ENCODE measurements at places on chromosomes 11 and 22.

GRCh38 chr11:126387857-126388256 lies 32.4 kb downstream of the ST3GAL4 start:
- DNase-seq, result no peak

DNA sequence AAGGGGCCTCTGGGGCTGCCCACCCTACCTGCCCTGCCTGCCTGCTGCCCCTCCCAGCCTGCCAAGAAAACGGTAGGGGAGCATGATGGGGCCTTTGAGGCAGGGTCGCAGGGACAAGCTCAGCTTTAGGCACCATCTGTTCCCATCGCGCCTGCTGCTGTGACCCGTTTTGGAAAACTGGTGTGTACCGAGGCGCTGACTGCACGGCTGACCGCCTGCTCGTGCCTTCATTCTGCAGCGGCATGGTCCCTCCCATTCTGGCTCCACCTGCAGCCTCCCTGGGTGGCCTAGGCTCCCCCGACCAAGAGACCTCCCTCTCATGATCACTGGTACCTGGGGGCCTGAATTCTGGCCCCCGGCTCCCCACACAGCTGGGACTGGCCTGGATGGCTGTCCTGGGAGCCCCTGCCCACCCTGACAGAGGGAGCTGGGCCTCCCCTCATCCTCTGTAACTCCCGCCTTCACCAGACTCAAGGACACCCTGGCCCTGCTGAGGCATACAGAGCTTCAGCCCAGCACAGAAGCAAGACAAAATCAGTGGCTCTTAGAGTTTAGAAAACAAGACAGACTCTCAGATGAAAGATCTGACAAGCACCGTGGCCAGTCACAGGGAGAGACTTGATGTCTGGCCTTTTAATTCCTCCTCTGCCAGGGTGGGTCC lies 6.5 kb upstream of the MYRF start:
- DNase-seq, result no peak

GRCh38 chr22:48724899-48725298 lies 1102.8 kb downstream of the BRD1 start:
- DNase-seq, result no peak

DNA sequence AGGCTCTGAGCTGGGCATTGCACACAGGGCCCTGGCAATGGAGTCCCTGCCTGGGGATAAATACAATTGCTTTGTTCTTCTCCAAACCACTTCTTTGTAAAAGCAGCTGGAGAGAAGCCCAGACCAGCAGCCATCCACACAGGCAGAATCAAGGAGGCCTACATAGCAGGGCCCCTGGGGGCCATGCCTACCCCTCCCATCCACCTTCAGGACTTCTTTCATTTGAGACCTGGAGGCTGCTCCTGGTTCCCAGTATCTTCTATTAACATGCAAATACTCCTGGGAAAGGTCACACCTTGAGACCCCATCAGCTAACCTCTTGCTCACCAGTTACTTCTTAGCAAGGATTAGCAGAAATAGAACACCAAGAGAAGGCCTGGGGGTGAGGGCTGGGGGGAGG lies 511.1 kb downstream of the SOX6 start:
- DNase-seq, result no peak

- DNase-seq, result no peak
Measured at GRCh38 chr11:73240190-73240781, 22.2 kb downstream of the P2RY2 start.

- no peak for DNase-seq
Measured at GRCh38 chr11:114346709-114347141, 50.5 kb downstream of the NNMT start.

DNA sequence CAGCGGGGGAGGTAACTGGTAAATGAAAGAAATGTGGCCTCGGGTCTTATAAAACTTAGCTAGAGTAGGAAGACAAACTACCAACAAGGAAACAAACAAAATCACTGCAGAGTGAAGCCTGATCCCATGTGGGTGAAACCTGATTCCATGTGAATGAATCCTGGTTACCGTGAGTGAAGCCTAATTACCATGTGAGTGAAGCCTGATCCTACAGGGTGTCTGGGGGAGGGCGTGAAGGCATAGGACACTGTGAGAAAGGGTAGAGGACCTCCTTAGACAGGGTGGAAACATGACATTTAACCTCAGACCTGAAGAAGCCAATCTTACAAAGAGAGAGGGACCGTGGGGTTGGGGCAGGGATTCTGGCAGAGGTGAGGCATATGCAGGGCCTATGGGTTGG lies 106.2 kb upstream of the USP47 start:
- DNase-seq, result no peak

Data from Caki2 (cell line).